ENCODE measurements at places on chromosomes 3 and 15.

DNA sequence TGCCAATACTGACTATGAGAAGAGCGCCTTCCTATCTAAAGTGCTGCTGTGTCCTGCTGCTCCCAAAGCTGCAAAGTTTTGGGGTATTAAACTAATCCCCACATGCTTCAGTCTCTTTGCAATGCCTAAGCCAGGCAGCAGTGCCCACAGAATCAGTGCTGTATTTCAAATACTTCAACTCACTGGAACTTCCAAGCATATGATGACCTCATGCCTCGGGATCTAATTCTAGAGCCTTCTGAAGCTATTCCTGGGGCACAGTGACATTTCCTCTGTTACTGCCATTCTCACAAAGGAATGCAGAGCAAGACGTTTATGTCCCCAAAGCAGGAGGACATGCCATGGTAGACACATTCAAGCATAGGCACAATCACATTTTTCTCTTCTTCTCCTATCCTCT is 78.5 kb downstream of the CD200 start:
- DNase-seq = no peak

DNA sequence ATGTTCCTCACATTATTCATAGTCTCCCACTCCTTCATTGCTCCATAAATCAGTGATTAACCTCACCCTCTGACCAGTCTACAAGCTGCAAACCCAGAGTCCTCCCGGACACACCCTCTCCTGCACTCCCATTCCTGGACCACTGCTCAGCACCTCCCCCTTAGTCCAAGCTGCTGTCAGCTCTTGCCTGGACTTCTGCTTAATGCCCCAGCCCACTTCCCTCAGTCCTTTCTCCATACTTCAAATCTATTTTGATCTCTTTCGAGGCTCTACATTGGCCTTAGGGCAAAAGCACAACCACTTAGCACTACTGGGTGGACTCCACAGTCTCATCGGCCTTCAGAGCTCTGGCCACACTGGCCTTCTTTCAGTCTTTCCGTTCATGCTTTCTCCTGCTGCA is 79.4 kb upstream of the FAM98B start:
- DNase-seq = no peak

GRCh38 chr3:149658744-149659497 is 1.1 kb upstream of the WWTR1 start:
- no peak for DNase-seq

GRCh38 chr15:101651554-101652097 is 555 bp downstream of the TM2D3 start:
- no peak for DNase-seq

DNA sequence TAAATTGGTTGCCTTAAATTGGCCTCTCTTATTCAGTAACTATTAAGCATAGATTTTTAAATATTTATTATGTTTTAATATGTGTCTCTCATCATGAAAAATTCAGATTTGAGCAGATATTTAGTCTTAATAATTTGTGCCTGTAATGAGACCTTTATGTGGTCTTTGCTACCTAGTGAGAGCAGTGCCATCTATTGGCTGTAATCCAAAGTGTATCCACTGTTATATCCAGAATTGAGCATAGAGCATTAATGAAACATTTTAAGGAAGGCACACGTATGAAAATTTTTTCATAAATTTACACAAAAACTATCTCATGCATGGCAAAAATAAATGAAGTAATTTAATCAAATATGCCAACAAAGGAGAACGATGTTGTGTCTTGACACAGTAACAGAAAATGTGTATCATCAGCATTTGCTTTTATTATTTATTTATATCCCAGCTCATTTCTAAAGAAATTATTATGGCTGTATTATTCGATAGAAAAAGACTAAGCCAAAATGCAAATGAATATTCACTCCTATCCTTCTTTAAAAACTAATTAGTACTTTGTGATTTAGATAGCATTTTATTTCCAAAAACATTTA is 203.5 kb downstream of the RSRC1 start:
- DNase-seq = no peak

GRCh38 chr3:153979418-153980251 is 141.6 kb upstream of the ARHGEF26 start:
- DNase-seq = no peak

GRCh38 chr3:171173736-171174135 is 147.2 kb upstream of the SLC2A2 start:
- no peak for DNase-seq

GRCh38 chr3:26713091-26713490 is 90.5 kb downstream of the LRRC3B start:
- DNase-seq = no peak

- DNase-seq = no peak
Measured at GRCh38 chr3:174423936-174424335, 435.2 kb upstream of the NAALADL2 start.

DNA sequence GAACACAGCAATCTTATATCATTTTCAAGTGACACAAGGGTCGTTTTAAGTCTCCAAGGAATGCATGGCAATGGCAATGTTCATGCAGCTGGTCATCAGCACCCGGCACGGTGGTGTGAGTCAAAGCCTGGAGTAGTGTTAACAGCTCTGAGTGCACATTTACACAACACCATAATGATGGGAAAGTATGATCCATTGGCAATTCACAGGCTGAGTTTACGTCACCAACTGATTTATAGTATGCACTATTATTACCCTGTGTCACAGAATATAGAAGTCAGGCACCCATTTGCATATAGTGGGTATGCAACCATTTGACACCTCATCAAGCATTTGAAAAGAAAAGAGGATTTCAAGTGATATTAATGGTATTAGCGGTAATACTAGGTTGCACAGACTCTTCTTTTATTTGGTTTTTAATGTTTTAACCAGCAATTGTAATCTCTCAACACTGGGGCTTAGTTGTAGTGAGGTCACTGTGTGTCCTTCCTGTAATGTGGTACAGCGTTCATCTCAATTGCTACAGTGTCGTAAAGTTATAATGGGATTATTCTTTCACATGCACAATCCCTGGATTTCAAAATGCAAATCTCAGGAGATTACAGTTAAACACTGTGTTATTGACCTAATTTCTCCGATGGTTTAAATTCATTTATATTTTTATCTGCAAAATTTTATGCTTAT is 113.8 kb downstream of the C3orf38 start:
- DNase-seq = no peak

- no peak for DNase-seq
Measured at GRCh38 chr3:13827256-13827655, 52.6 kb downstream of the WNT7A start.

GRCh38 chr3:44883213-44883955 is 9.0 kb downstream of the TGM4 start:
- no peak for DNase-seq

DNA sequence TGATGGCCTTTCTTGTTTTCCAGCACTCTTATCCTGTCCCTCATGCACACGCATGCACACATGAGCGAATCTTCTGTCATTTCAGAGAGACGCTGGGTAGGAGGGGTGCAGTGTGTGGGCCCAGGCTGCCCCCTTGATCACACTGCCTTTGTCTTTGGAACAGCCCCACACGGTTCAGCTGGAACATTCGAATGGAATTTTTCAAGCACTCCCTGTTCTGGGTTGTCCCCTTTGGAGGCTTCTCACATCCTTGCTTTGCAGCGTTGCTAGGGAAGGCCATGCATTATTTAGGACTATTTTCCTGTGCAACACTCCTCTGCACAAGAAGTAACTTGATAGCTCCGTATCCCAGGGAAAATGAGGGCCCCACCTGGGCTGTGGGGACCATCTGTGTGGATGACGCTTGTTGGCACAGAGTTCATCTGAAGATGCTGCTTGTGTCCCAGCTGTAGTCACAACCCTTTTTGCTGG is 78.4 kb downstream of the SPSB4 start:
- DNase-seq = no peak

GRCh38 chr3:8937064-8938020 is 25.9 kb downstream of the RAD18 start:
- no peak for DNase-seq

GRCh38 chr15:33163816-33164215 is 30.7 kb downstream of the FMN1 start:
- DNase-seq = no peak

DNA sequence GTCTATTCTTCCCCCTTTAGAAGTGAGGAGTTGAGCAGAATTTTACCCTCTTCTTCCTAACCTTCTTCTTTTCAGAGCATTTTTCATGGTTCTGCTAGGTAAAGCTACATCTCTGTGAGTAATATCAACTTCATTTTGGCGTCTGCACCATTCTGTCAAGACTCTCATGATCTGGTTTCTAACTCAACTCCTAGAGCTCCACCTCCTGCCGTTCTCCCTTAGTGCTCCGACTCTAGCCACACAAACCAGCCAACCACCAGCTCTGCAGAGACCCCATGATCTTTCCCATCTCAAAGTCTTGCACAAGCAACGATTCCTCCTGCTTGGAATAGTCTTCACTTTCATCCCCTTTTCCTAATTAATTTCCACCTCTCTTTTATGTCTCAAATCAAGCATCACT is 193.9 kb upstream of the TMC3 start:
- no peak for DNase-seq

DNA sequence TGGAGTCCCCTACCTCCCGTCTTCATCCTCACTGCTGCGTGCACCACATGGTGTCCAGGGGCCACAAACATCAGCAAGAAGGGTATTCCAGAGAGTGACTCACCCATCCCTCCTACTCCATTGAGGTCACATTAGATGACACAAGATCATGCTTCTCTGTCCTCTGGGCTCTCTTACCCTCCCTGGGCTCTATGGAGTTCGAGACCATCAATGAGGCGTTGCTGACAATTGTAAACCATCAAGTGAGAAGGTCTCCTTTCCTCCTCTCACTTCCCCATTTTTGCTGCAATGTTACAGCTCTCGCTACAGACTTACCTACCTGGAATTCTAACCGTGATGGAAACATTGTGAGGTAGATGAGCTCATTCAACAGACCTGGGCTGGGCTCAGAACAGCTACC is 51.7 kb downstream of the HMCES start:
- no peak for DNase-seq

GRCh38 chr3:100160521-100160920 is 46.2 kb upstream of the FILIP1L start:
- DNase-seq = no peak

DNA sequence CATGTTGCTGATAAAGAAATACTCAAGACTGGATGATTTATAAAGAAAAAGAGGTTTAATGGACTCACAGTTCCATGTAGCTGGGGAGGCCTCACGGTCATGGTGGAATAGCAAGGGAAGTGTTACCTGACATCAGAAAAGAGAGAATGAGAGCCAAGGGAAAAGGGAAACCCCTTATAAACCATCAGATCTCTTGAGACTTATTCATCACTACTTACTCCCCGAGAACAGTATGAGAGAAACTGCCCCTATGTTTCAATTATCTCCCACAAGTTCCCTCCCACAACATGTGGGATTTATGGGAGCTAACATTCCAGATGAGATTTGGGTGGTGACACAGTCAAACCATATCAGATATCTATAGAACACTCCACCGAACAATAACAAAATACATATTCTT is 904.6 kb downstream of the PDCD6IP start:
- no peak for DNase-seq

DNA sequence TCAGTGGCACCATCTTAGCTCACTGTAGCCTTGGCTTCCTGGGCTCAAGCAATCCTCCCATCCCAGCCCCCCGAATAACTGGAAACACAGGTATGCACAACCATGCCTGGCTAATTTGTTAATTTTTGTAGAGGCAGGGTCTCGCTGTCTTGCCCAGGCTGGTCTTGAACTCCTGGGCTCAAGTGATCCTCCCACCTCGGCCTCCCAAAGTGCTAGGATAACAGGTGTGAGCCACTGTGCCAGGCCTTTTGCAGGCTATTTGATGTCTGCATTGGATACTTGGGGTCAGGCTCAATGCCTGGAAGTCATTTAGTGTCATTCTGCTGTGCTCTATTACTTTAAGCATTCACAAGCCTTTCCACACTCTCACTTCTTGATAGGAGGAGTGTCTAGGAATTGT is 17.6 kb downstream of the LIMD1 start:
- no peak for DNase-seq

DNA sequence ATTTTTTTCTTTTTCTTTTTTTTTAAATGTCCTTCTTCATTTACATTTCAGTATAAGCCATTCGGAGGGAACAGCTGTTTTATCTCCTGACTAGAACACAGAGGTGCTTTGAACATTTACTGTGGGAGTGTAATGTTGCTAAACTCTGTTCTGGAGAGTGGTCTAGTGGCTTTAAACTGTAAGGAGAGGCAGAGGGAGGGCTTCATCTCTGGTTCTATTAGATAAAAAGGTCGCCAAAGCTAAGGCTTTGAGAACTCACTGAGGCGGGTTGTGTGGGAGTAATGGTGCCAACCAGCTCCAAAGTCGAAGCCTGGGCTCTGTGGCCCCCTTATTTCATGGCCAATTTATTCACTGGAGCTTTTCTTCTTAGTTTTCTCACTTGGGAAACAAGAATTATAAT is 133.2 kb downstream of the ANXA2 start:
- no peak for DNase-seq

- DNase-seq = no peak
Measured at GRCh38 chr15:90191794-90192509, 9.2 kb upstream of the SEMA4B start.

DNA sequence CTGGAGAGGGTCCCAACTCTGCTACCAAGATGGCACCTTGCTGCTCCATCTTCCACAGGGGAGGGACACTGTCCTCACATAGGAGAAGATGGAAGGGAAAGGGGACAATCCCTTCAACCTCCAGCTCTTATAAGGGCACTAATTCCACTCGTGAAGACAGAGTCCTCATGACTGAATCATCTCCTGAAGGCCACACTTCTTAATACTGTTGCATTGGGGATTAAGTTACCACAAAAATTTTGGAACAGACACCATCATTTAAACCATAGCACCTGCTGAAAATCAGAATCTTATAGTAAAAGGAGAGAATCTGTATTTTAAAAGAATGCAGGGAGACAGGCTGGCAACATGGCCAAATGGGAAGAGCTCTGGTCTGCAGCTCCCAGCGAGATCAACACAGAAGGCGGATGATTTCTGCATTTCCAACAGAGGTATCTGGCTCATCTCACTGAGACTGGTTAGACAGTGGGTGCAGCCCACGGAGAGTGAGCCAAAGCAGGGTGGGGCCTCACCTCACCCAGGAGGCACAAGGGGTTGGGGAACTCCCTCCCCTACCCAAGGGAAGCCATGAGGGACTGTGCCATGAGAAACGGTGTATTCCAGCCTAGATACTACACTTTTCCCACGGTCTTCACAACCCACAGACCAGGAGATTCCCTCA is 69.4 kb upstream of the LIPC start:
- no peak for DNase-seq

DNA sequence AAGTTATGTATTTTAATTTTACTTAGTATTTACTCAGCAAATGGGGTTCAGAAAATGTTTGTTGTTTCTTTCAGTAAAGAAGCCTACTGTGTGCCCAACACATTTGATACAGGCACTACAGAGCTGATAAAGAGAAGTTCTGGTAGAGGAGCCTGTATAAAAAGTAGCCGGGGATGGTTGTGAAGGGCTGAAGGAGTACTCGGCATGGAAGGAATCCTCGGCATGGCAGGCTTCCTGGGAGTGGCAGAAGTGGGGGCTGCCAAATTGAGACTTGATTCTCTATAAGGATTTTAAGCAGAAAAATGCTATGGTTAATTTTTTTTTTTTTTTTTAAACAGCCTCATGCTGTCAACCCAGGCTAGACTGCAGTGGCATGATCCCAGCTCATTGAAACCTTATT is 9.3 kb downstream of the ARL13B start:
- no peak for DNase-seq

- no peak for DNase-seq
Measured at GRCh38 chr15:81183439-81183775, 13.3 kb upstream of the IL16 start.
